BJ (cell line): ENCODE measurements at places on chromosomes 7 and 10.

GRCh38 chr7:53119514-53119941 is 84.1 kb downstream of the POM121L12 start:
- DNase-seq: no peak

GRCh38 chr10:29257106-29257783 is 31.6 kb upstream of the LYZL1 start:
- peak; percentile 98 for DNase-seq

- DNase-seq: no peak
Observed at GRCh38 chr10:30821994-30822692, 192.6 kb upstream of the LYZL2 start.

DNA sequence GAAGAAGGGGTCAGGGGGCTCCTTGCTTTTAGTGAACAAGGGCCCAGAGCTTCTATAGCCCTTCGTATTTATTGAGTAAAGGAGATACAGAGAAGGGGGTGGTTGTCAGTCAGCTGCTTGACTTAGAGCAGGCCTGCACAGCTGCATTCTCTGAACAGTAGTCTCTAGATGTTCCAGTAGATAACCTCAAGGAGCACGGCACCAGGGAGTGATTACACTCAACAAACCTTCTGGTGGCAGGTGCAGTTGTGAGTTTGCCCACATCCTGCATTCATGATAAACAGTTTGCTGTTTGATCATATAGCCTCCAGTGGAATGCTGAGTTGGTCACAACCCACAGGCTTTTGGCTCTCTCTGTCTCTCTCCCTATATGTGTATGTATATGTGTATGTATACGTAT is 70.0 kb upstream of the GJD4 start:
- no peak for DNase-seq

GRCh38 chr10:124369066-124369465 is 49.7 kb downstream of the OAT start:
- DNase-seq: no peak

DNA sequence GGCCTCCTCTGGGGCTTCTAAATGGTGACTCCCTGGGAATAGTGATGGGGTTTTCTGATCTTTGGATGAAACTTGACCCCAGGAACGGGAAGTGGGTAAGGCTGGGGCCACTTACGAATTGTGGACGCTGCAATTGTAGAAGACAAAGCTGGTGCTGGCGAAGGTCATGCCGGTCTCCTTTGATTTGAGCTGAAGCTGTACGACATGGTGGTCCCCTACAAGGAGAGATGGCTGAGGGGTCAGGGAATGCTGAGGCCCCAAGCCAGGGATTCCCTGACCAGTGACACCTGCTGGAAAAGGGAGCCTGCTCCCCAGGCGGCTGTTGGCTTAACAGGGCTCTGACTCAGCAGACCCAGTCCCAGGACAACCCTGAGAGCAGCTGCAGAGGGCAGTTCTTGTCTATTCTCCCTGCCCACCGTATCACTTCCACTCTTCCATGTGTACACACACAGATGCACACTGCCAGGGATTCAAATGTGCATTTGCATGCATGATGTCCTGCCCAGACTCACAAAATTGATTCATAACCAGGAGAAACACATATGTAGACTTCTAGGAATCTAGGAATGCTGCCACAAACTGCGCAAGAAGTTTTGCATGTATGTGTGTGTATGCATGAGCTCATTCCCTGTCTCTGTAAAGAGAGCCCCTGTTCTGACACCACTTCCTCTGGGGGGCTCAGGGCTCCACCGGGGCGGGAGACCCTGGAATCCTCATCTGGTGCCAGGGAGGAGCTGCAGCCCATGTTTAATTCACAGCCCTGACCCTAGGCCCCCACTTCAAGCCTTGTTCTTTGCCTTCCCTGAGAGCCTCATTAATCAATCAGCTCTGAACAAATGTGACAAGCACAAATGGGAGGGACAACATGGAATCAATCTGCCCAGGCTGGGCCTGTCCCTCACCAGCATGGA is 350.0 kb downstream of the PLXNA4 start:
- no peak for DNase-seq

GRCh38 chr10:70827086-70827757 is 11.5 kb downstream of the SGPL1 start:
- DNase-seq: no peak

DNA sequence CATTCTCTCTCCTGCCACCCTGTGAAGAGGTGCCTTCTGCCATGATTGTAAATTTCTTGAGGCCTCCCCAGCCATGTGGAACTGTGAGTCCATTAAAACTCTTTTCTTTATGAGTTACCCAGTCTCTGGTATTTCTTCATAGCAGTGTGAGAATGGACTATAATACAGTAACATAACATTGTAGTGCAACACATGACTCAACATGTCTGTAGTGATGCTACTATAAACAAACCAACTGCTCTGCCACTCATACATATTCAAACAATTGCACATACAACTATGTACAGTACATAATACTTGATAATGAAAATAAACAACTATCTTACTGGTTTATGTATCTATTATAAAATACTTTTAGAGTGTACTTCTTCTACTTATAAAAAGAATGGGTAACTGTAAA is 7.1 kb downstream of the ATOH7 start:
- DNase-seq: no peak

DNA sequence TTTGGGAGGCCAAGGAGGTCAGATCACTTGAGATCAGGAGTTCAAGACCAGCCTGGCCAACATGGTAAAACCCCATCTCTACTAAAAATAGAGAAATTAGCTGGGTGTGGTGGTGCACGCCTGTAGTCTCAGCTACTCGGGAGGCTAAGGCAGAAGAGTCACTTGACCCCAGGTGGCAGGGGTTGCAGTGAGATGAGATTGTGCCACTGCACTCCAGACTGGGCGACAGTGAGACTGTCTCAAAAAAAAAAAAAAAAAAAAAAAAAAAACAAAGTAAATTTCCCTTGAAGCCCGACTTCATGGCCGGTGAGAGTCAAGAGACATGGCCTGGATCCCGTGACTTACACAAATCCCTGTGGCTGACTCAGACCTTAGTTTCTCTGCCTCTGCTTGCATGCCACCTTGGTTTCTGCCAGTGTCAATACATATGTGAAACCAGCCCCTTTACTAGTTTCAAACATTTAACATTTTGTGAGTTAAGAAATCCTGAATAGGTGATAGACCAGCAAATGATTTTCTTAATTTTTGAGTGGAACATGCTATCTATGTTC is 62.8 kb downstream of the ZEB1 start:
- DNase-seq: no peak

DNA sequence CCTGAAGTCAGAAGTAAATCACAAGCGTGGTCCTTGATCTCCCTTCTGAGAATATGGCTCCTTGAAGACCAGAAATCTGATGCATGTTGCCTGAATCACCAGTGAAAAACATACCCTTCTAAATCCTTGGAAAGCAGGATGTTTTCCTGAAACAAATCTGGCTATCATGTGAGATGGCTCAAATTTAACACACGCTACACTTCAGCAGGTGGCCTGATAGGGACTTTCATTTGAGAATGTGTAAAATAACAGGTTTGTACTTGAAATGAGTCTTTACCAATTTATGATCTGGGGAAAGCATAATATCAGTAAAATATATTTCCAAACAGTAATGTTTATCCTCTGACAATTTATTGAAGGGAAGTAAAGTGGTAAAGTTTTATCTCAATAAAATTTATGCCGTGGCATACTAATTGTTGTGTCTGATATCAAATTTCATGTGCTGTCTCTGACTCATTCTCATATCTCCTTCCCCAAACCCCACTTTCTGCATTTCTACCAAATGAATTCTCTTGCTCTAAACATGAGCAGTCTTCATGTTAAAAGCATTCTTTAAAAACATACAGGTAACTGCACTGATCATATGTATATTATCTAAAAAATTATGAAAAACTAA is 17.4 kb downstream of the CYP3A4 start:
- no peak for DNase-seq

DNA sequence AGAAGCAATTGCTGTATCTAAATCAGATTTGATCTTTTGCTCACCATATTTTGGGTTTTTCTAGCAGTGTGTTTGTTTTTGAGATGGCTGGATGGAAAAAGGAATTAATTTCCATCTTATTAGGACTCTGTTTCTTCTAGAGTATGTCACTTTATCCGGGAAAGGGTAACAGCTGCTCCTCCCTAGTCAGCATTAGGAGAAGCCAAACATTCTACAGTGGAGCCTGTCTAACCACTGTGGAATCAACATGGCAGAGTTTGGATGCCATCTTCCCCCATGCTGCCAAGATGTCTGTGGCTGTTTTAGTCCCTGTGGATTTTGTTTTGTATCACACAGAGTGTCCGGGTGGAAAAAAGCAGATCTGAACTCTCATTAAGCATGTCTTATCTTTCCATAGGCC is 16.0 kb upstream of the LMOD2 start:
- no peak for DNase-seq

DNA sequence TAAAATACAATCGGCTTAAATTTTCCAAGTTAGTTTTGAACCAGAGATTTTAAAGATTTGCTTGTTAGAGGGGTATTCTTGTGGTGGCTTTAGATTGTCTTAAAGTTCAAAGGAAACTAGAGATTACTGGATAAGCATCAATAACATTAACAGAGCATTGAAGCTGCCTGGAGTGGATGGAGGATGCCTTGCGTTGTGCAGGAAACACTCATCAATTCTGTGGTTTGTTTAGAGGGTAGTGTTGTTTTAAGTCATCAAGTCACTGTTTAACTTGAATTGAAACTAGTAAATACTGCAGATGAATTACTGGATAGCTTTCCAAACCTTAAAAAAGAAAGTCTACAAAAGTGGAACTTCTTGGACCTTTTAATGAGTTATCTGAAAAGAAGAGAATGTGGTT is 218.6 kb downstream of the CELF2 start:
- DNase-seq: no peak

GRCh38 chr10:28214219-28214618 is 88.6 kb downstream of the MPP7 start:
- no peak for DNase-seq

DNA sequence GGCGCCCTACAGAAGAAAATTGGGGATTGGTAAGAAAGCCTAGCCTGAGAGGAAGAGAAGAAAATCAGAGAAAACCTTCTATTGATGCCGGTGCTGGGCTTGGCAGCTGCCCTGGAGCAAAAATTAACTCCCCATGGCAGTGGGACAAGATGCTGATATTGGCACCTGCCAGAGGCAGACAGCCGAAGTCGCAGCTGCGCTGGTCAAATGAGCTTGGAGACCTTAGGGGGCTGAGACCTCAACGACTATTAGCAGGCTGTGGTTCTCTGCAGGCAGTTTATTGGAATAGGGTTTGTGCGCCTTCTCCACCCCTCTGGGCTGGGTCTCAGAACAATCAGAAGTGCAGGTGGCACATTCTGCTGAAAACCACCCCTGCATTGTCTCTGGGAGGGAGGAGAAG is 213.7 kb downstream of the GFRA1 start:
- DNase-seq: no peak

DNA sequence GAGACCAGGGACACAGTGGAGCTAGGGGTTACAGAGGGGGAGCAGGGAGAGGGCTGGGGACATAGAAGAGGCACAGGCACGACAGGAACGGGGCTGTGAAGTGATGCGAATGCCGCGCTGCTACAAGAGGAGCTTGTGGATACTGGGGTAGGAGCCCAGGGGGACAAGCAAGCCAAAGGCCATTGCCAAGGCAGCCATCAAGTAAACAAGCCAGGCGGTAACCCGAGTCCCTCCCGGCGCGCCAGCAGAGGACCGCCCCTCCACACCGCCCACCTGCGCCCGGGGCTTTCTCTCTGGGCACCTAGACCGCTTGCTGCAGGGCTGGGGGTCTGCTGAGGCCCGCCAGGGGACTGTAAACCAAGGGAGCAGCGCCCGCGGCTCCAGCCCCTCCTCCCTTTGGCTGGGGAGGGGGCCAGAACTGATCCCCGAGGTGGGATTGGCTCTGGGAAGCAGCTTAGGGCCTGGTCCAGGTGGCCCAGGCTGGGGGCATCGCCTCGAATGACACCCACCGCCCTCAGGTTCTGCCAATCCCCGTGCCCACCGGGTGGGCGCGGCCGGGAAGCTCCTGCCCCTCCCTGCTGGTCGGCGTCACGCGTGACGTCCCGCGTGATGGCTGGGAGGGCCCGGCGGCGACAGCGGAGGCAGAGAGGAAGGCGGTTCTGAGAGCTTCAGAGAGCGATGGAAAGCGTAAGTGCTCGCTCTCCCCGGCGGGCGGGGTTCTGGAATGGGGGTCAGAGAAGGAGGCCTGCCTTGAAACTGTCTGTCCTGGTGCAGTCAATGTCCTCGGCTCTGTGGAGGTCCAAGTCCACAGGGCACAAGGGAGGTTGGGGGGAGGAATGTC is 982 bp downstream of the SFXN3 start:
- no peak for DNase-seq

DNA sequence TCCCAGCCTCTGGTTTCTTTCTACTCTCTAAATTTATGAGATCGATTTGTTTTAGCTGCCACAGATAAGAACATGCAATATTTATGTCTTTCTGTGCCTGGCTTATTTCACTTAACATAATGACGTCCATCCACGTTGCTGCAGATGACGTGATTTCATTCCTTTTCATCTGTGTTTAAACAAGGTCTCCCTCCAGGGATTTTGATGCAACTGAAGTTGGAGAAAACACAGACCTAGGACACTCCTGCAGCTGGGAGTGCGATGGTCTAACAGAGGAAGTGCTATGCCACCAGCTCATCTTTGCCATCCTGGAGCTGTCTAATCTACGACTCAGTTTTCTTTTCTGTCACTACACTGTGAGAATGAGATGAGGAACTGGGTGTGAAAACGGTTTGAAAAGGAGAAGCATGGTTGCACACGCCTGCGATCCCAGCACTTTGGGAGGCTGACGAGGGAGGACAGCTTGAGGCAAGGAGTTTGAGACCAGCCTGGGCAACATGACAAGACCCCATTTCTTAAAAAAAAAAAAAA is 1.5 kb upstream of the KCTD7 start:
- DNase-seq: no peak

- no peak for DNase-seq
Observed at GRCh38 chr7:80790877-80791276, 128.0 kb downstream of the SEMA3C start.

GRCh38 chr10:110226926-110227641 is 19.7 kb downstream of the MXI1 start:
- DNase-seq: no peak

DNA sequence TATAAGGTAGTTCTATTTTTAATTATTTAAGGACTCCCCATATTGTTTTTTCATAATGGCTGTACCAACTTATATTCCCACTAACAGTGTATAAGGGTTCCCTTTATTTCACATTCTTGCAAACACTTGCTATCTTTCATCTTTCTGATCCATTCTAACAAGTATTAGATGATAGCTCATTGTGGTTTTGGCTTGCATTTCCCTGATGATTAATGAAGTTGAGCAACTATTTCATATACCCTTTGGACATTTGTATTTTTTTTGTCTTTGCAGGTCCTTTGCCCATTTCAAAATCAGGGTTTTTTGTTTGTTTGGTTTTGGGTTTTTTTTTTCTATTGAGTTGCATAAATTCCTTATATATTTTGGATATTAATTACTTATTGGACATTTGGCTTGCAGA is 107.2 kb downstream of the EPC1 start:
- peak; percentile 53 for DNase-seq
